Activated naive CD4-positive, alpha-beta T cell treated with anti-CD3 and anti-CD28 coated beads, Interleukin-2, amount 10 ng/mL, durations not matched to agents 7 days and 5 days (primary cell): ENCODE measurements at places on chromosomes 4 and X.
A peak's percentile ranks its signal among the peaks of the same experiment; 100 is the strongest.

DNA sequence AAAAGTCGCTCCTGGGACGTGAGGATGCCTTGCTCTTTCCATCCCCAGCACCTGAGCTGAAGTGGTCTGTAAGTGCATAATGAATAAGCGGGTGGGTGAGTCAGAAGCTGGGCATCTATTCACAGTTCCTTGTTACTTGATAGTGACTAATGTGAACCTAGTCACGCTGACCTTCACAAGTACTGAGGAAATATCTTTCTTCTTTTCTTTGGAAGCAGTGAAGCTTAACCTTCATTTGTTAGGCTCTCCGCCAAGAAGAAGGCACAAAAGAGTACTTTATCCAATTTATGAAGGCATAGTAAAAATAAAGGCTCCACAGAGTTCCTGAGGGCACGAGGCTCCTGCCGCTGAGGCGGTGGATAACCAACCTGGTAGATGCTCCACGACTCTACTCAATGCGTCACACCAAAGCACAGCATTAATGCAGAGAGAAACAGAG lies 475.7 kb upstream of the SLIT2 start:
- no peak for DNase-seq

DNA sequence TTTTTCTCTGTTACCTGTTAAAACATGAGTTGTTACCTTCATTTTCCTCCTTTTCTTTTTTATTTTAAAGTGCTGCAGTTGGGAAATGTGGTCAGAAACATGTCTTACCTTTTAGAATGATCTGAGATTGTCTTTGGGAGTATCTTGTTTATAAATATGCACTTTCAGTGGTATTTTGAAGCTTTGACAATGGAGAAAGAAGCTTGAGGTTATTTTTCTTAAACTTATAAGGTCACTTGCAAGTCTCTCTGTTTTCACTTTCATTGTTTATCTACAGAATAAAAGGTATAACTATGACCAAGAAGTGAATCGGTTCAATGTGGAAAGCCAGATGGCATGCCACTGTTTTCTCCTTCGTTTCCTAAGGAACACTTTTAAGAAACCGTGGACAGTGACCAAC lies 167.5 kb upstream of the SLC7A11 start:
- no peak for DNase-seq

DNA sequence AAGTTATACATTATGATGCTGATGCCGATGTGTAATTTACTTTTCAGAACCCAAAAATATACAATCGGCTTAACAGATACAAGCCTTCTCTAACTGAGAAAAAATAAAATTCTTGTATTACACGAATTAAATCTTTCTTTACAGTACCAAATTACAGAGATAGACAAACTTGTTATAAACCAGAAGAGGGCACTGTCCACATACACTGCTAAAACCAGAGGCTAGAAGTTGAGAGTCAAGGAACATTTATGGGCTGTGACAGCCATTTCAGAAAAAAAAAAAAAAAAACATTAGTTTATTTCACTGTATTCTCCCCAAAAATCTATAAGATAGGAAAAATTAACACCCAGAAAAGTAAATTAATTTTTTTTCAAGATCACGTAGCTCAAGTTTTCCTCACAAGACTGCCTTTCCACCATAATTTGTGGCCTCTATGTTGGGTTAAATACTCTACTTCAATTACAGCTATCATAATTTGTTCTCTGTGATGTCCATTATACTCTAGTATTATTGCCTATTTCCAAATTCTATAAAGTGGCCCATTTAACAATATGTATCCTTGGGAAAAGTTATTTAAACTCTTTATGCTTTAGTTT lies 12.0 kb downstream of the EREG start:
- DNase-seq, result no peak

DNA sequence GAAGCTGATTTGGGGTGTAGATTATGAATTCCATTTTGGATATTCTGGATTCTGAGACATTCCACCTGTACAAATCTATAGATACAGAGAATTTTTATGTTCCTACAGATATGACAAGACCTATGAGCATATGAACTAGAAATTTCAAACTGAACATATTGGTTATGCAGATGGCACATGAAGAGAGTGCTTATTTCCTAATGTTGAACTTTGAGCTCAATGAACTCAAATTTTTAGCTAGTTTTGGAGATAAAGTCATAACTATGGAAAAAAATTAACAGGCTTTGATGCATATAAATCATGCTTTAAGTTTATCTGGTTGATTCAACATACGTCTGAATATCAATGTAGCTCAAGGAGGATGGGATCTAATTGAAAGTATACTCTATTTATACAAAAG lies 8.9 kb downstream of the CHIC2 start:
- DNase-seq, result no peak

DNA sequence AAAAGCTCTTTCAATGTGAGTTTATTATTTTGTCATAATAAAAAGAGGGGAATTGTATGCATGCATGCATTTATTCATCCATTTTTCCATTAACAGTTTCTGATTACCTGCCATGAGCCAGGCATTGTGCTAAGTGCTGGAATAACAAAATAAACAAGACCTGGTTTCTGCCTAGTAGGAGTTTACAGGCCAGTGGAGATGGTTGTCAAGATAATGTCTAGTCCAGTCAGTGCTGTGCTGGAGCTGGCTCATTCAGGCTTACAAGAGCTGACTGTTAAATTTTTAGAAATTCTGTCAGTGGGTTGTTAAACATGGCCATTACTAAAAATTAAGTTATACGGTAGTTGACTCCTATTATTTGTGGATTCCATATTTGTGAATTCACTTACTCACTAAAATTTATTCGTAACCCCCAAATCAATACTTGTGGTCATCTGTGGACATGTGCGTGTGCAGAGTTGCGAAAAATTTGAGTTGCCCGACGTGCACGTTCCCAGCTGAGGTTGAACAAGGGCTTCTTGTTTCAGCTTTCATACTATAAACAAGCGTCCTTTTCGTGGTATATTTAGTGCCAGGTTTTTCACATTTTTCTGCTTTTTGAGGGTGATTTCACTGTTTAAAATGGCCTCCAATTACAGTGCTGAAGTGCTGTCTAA lies 172.3 kb upstream of the RPS6KA3 start:
- DNase-seq, result no peak

GRCh38 chr4:74320559-74321118 lies 12.4 kb downstream of the EPGN start:
- peak; percentile 38 for DNase-seq

GRCh38 chr4:15893962-15894361 lies 44.6 kb downstream of the FGFBP1 start:
- DNase-seq, result no peak

GRCh38 chr4:19888587-19888986 lies 363.1 kb upstream of the SLIT2 start:
- no peak for DNase-seq

DNA sequence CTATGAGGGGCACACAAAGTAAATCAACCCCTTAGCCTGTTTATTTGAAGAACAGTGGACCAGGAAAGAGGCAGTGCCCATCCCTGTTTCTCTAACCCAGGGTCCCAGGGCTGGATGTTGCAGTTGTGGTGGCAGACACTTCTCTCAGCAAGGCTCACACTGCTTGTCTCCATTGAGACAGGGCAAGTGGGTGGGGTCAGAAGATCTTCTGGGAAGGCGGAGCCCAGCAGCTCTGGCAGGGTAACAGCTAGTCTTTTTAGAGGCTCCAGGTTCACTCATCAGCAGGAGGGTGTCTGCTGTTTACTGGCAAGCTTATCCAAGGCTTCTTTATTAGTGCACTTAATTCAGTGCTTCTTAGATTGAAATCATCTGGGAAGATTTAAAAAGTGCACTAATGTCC lies 659.8 kb upstream of the DIPK2B start:
- no peak for DNase-seq

DNA sequence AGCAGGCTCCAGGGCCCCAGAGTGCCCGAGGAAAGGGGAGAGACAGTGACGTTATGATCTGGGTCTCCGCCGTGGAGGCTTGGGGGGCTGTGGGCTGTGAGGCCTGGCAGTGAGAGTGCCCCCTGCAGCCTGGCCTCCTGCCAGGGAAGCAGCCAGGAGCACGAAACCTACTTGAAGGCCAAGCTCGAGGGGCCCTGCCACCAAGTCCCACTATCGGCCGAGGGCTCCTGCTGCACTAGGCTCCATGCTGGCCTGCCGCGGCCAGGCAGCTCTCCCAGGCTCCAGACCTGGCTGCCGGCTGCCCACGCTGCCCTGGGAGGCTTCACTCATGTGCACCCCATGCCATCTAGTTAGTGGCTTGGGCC lies 18.7 kb downstream of the FLNA start:
- peak; percentile 11 for DNase-seq
